ENCODE measurements at places on chromosomes 11 and 22. TPM values are rescaled to one million over a fixed set of nuclear protein-coding genes. Genes with fewer than 3 reads are reported as not detected.
A peak's percentile ranks its signal among the peaks of the same experiment; 100 is the strongest.

DNA sequence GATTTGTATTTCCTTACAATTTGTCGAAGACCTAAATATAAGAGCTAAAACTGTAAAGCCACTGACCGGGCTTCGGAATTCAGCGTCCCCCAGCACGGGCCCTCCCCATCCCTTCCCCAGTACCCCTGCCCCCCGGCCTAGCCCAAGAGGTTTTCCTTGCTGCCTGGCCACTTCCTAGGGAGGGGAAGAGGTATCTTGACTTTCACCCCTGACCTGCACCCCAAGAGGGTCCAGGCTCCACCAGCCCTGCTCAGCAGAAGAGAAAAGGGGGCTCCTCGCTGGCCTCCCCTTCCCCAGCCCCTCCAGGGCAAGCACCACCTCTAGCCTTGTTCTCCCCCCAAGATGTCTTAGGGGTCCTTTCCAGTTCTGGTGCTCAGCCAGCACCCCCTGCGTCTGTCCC, 26.1 kb upstream of the CARS1 start:
- no peak for DNase-seq

- DNase-seq = no peak
Observed at GRCh38 chr11:26227883-26228502, 103.9 kb upstream of the ANO3 start.

OR51B5 gene
- total RNA-seq = 0.54 TPM

DNA sequence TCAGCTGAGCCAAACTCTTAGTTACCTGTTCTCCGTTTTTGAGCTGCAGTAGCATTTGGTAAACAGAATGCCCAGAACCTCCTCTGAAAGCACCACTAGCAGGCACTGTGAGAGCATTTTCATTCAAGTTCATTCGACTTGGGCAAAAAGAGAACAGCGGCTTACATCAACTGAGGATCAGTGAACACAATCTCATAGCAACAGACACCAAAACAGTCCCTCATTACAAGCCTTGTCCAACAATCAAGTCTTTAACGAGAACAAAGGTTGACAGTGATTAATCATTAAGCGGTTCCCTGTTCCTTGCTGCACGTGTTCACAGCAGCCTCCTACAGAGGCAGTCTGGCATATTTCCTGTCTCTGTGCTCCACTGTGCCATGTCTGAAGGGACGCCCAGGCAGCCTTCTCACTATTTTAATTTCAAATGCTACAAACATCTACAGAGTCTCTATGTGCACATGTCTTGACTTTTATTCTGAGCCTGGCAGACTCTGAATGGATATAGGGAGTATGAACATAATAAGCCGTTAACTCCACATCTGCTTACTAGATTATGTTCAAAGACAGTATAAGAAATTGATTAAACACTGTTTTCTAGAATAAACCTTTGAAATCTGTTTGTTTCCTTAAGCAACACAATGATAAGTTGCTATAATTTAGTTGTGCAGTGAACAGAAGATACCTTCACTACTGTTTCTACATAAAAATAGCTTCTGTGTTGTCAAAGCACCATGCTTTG, 88.3 kb upstream of the MTMR2 start:
- peak; percentile 54 for DNase-seq

- DNase-seq = no peak
Observed at GRCh38 chr11:70616938-70617654, 218.8 kb downstream of the CTTN start.

UBQLNL gene
- total RNA-seq = not detected

DNA sequence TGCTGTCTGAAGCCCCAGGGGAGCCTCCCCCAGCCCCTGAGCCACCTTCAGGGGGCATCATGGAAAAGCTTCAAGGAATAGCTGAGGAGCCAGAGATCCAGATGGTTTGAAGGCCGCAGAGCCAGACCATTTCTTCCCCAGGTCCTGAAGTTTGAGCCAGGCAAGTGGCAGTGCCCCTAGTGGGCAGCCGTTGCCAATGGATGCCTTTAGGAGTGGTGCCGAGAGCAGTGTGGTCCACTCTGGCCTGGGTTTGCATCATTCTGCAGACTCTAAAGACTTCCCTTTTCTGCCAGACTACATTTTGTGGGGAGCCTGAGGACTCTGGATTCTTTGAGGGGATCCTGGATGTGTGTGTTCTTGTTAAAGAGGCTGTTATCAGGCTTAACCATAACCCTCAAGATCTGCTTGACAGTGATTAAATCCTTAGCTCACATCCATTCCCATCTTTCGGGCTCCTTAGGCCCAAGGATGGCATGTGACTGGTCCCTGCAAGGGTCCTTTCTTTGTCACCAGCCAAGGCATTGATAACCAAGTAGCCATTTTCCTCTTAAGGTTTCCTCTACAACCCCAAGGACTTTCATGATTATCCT, 13.1 kb downstream of the HINFP start:
- no peak for DNase-seq

DNA sequence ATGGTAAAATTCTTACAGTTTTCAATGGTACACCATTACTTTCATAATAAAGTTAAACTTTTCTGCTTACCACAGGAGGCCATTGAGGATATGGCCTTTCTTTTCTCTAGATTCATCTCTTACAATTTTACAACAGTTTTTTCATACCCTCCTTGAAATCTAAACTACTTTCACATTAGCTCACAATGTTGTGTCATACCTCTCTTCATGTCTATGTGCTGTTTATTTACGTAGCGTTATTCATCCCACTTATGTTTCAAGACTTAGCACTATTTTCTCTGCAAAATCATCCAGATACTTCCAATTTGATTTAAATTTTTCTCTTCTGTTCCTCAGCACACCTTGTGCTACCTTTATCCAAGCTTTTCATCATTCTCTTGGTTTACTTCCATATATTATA, 123.3 kb downstream of the METTL15 start:
- peak; percentile 90 for DNase-seq

- no peak for DNase-seq
Observed at GRCh38 chr22:45308957-45309421, 745 bp upstream of the FAM118A start.

DNA sequence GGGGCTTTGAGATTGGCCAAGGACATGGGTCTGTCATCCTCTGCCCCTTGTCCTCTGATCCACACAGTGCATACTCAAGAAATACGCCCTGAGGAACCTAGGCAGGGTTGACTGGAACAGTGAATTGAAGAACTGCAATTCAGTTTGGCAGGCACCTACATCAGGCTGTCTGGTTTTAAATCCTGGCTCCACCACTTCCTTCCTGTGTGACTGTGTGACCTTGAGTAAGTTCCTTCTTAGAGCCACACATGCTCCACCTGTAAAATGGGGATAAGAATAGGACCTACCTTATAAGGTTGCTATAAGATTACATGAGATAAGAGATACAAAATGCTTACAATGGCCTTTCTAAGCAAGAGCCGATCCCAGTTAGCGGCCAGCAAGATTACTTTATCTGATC, 15.8 kb upstream of the TCF20 start:
- no peak for DNase-seq

GDPD5 gene
- 1.7 TPM for total RNA-seq

- no peak for DNase-seq
Observed at GRCh38 chr11:18699269-18699596, 654 bp downstream of the TMEM86A start.

DDIAS gene
- total RNA-seq = 15.8 TPM

ZNF214 gene
- total RNA-seq = 2.5 TPM

GRCh38 chr11:88035271-88035670, 140.0 kb downstream of the RAB38 start:
- peak; percentile 43 for DNase-seq

GRCh38 chr11:70068345-70068744, 9.8 kb upstream of the ANO1 start:
- no peak for DNase-seq

- DNase-seq = peak; percentile 90
Observed at GRCh38 chr22:37545703-37546436, 14.4 kb upstream of the CDC42EP1 start.

MPPED1 gene
- not detected for total RNA-seq

GRCh38 chr11:313787-314553, at the start of gene IFITM1:
IFITM1 (plus strand) TSS chr11:314040; CDS start chr11:314171, 131 bp downstream.
- DNase-seq = peak; percentile 84

DNA sequence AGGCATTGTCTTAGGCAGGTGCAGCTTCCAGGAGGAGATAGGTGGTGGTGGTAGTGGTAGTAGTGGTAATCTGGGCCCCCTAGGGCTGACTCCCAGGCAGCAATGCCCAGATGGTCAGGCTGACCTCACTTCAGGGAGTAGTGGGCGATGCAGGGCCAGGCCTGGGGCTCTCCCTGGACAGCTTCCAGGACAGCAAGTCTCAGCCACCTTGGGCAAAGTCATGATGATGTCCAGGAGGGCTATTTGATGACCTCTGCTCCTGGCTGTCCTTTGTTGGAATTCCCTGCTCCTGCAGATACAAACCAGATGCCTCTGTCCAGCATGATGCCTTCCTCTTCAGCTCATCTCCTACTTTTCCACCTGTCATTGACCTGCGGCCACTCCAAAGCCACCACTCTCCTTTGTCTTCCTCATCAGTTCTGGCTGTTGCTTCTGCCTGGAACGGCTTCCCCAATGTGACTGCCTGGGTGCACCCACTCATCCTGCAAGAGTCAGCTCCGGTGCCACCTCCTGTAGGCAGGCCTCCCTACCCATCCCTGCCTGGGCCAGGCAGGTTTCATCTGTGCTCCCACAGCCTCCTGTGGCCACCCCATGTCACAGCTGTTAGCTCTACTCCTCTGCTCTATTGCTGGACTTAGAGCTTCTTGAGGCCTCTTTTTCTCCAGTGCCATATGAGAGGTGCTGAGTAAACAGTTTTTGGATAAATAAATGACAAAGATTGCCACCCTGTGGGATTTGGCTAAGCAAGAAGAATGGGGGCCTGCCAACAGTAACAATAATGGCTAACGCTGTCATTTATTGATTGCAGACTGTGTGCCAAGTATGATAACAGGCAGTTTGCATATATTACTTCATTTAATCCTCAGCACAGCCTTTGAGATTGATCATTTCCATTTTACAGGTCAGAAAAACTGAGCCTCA, 172.9 kb upstream of the NECTIN1 start:
- no peak for DNase-seq

DCHS1 gene
- total RNA-seq = 1.4 TPM

- DNase-seq = no peak
Observed at GRCh38 chr22:44711241-44711560, 9.2 kb downstream of the PRR5 start.

DNA sequence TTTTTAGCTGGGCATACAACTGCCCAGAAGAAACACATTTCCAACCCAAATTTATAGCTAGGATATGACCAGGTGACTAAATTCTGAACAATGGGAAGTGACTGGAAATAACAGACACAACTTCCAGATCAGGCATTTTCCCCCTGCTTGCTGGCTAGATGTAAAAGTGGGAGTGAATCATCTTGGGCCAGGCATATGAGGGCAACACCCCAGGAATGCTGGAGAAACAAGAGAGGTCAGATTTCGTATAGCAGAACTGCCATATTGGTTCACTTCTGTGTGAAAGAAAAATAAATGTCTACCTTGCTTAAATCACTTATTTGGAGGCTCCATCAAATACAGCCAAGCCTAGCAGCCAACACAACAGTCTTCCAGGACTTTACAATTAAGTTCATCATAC, 7.4 kb downstream of the ATL3 start:
- DNase-seq = peak; percentile 80

MPZL2 gene
- total RNA-seq = not detected

DNA sequence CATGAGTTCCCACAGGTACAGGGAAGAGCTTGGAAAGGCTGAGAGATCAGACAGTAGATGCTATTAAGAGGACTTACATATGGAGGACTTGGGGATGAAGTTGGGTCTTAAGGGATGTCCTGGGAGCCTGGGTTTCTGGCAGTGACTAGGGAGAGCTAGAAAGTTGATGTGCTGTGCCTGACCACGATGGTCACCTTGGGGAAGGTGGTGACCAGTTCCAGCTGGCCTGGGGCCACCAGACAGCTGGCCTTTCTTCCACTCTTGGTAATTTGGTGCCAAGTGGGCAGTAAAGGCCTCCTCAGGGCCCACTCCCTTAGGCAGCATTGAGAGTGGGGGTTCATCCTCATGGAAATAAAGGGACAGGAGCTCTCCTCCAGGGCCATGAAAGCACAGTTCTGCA, 13.9 kb upstream of the CSF2RB start:
- no peak for DNase-seq

GRCh38 chr11:103737747-103738146, 298.7 kb upstream of the DDI1 start:
- DNase-seq = no peak

- DNase-seq = peak; percentile 76
Observed at GRCh38 chr11:44112091-44112821, 16.8 kb downstream of the EXT2 start.

DNA sequence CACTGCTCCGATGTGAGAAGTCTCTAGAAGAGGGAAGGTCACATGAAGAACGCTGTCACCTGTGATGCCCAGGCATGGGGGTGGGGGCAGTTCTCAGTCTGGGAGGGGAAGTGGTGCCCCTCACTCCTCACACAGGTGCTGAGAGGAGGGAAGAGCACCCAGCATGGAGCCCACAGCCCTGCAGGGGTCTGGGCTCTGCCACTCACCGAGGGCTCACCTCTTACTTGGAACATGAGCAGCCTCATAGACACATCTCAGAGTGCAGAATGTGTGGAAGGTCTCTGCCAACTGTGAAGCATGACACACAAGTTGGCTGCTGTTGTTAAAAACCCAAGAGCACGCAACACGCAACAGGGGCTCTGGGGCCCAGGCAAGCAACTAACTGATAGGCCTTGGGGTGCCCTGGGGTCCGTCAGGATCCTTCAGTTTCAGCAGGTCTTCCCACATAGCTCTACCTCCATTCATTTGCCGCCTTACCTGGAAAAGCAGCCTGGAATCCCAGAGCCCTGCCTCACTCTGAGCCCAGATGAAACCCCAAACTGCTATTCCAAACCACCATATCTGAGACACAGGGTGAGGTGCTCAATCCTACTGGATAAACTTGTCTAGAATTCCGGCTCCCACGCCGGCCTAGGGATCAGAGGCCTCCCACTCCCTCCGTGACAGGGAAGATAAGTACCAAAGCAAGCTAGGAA, 17.5 kb upstream of the TMPRSS4 start:
- no peak for DNase-seq

DNA sequence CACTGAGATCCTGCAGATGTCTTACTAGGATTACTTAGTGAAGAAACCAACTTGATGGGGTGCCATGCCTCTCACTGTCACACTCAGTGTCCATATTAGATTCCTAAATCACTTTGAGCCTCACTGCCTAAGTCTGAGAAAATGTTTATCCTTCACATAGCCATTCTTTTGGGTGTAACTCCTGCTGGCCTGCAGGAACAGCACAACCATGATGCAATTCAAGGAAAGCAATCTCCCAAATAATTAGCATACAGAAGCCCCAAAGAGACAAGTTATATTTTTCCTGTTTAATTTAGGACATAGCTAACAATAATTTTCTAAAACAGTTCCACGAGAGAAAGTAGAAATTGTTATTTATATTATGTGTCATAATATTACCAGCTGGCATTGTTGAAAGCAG, 655.5 kb downstream of the KCNA4 start:
- peak; percentile 4 for DNase-seq

Measured in IMR-90 (cell line).